ENCODE measurements at places on chromosomes 2 and 18. TPM values are rescaled to one million over a fixed set of nuclear protein-coding genes. Genes with fewer than 3 reads are reported as not detected.

DNA sequence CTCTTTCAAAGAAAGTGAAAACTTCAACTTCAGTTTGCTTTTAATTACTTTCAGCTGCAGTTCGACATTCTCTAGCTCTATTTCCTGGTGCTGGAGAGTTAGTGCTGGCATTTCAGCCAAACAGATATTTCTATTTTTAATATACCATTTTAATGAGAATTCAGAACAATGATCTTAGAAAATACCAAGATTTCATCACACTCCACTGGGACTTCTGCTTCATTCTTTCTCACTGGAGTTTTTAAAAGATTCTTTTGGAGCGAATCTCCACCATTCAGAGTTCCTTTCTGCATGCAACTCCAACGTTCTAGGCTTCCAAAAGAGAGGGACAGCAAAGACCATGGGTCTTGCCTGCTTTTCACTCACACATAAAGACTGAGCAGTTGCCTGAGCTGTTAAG is 94.2 kb downstream of the CABLES1 start:
- H3K4me1 ChIP-seq = peaks cover 6% of the 10 kb centered on the region
- H3K27ac ChIP-seq = no peak overlapping the region
- H3K27me3 ChIP-seq = no peaks in the 10 kb centered on the region
- H3K36me3 ChIP-seq = no peaks in the 10 kb centered on the region
- no peak for DNase-seq
- H3K4me3 ChIP-seq = no peak overlapping the region

RAD51AP2 gene
- total RNA-seq = not detected

KRTCAP3 gene
- 1.6 TPM for total RNA-seq

DNA sequence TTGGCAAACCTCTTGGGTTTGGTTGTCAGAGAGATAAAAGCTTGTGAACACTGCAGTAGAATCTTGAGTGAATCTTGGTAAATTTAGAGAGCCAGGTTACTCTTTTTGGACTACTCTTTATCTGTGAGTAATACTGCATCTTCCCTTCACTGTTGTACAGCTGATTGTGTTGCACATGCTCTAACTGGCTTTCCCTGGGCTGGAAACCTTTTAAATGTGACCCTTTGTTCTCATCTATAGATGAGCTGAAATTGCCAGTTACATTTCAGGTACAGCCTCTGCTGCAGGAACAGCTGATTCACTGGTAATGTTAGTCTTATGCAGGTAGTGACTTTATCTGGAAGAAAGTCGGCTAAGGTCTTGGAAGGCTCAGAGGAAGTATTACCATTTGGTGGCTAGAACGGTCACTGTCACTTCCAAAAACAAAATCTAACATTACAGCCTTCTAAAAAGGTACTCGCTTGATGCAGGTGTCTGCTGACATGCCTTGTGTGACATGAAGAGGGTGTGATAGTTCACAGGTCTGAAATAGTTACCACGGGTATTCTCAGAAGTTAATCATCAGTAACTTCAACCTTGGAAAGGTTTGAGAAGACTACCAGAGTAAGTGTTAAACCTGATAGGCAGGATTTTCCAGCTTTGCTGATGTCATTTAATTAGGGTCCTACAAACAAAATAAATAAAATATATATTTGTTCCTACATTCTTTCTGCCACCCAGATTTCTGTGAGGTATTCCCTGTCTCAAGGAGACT is 851.1 kb downstream of the SLC4A3 start:
- no peaks in the 10 kb centered on the region for H3K4me1 ChIP-seq
- H3K4me3 ChIP-seq = no peak overlapping the region
- H3K27me3 ChIP-seq = no peaks in the 10 kb centered on the region
- no peaks in the 10 kb centered on the region for H3K36me3 ChIP-seq
- no peak for DNase-seq

DNA sequence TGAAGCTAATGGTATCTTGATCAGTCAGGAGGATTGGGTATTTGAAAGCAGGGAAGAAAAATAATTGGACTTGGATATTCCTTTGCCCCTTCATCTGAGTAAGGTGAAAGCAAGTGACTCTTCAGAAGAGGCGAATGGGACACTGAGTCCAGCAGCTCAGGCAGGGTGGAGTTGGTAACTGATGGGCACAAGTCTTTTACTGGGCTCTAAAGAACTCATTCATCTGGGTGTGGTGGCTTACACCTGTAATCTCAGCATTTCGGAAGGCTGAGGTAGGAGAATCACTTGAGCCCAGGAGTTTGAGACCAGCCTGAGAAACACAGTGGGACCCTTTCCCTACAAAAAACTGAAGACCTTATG is 11.2 kb downstream of the CFLAR start:
- H3K36me3 ChIP-seq = peaks cover 6% of the 10 kb centered on the region
- DNase-seq = no peak
- H3K4me3 ChIP-seq = no peak overlapping the region
- H3K4me1 ChIP-seq = peaks cover 78% of the 10 kb centered on the region

DNA sequence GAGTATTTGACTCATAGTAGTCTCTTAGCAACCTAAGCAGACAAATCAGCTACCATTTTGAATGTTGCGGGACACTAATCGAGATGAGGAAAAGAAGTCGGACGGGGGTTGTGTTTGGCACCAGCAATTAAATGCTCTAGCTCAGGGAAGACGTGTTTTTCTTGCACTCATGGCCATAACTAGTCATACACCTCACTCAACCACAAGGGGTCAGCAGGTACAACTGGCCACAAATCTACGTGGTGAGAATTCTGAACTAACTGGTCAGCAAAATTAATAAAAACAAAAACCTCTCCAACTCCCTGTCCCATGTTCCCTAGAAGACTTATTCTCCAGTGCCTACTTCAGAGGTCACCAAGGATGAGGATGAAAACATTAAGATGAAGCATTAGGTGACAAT is 1467.8 kb downstream of the DPP10 start:
- no peak overlapping the region for H3K4me3 ChIP-seq
- no peaks in the 10 kb centered on the region for H3K36me3 ChIP-seq
- H3K4me1 ChIP-seq = no peaks in the 10 kb centered on the region

GRCh38 chr2:54579682-54580620 is 123.8 kb downstream of the SPTBN1 start:
- H3K27ac ChIP-seq = peak overlapping the region; percentile 78
- no peaks in the 10 kb centered on the region for H3K27me3 ChIP-seq
- peaks cover 42% of the 10 kb centered on the region for H3K4me1 ChIP-seq
- H3K4me3 ChIP-seq = no peak overlapping the region

GRCh38 chr2:71380665-71381064 is 49.1 kb downstream of the ZNF638 start:
- no peaks in the 10 kb centered on the region for H3K4me1 ChIP-seq
- DNase-seq = no peak
- no peak overlapping the region for H3K4me3 ChIP-seq
- H3K36me3 ChIP-seq = peaks cover 54% of the 10 kb centered on the region

DNA sequence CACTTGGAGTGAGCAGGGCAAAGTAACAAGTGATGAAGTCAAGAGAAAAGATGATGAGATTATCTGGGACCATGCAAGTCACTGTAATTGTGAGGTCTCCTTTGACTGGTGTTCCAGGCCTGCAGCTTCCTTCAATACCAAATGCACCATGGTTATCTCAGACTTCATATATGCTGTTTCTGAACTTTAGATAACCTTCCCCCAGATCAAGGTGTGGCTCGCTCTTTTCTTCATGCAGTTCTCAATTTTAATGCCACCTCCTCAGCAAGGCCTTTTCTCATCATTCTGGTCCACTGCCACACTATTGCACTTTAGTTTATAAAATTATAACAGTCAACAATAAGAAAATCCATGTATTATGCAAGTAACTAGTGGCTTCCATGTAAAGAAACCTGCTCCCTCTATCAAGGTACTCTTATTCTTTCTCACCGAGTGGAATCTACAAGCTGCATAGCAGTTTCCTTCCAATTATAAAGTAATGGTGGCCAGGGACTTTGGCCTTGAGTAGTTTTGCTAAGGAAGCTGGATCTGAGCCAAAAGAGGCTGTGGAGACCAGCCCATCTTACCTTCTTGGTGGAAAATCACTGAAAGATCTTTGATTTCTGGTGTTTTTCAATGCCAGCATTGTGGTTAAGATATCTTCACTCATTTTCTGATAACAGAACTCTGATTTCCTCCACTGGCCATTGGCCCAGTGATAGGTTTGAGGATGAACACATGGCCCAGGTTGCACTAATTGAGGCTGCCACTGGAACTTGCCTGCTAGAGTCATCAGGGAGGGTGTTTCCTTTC is 113.6 kb downstream of the KCNE4 start:
- no peaks in the 10 kb centered on the region for H3K27me3 ChIP-seq
- H3K36me3 ChIP-seq = no peaks in the 10 kb centered on the region

DNA sequence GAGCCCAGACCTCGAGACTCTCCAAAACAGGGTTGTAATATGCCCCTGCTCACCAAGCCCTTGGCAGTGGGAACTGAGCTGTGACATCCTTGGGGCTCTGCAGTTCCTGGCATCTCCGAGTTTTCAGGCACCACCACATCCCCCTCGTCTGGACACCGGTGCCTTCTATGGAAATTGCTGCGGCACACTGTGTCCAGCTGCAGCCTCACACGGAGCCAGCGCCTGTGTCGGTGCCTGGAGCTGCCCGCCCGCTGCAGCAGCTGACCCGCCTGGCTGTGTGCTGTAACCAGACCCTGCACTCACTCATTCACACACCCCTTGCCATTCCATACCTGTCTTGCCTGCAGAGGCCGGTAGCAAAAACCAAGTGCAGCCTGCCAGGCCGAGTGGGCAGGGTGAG is 11.8 kb downstream of the IWS1 start:
- no peaks in the 10 kb centered on the region for H3K4me1 ChIP-seq
- H3K36me3 ChIP-seq = peaks cover 33% of the 10 kb centered on the region
- DNase-seq = no peak
- no peaks in the 10 kb centered on the region for H3K27me3 ChIP-seq

KIF3C gene
- total RNA-seq = 3.1 TPM

DNA sequence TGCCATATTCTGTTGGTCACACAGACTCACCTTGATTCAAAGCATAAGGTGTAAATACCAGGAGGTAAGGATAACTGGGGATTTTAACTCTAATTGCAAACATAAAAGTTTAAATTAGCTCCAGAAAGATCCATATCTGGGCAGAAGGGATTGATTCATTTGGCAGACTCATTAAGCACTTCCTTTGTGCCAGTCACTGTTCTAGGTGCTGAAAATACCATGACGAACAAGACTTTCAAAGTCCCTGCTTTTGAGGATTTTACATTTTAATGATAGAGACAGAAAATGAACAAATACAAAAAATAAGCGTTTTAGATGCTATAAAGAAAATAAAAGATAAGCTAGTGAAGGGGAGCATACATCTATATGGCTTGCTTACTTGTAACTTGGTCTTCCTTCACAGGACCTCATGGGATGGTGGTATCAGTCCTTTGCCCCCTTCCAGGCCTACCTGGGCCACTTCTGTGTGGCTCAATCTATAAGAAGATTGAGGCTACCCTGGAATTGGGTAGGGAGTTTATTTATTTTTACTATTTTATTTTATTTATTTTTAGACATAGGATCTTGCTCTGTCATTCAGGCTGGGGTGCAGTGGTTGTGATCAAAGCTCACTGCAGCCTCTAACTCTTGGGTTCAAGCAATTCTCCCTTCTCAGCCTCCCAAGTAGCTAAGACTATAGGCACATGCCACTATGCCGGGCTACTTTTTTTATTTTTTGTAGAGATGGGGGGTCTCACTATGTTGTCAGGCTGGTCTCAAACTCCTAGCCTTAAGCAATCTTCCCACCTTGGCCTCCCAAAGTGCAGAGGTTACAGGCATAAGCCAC is 212.8 kb downstream of the MYCN start:
- H3K36me3 ChIP-seq = no peaks in the 10 kb centered on the region
- no peak overlapping the region for H3K27ac ChIP-seq
- no peak for DNase-seq
- H3K4me3 ChIP-seq = no peak overlapping the region
- H3K4me1 ChIP-seq = no peaks in the 10 kb centered on the region

GRCh38 chr2:220279840-220280239 is 652.4 kb downstream of the SLC4A3 start:
- no peaks in the 10 kb centered on the region for H3K27me3 ChIP-seq
- DNase-seq = no peak
- no peaks in the 10 kb centered on the region for H3K4me1 ChIP-seq
- H3K36me3 ChIP-seq = no peaks in the 10 kb centered on the region
- no peak overlapping the region for H3K27ac ChIP-seq

PTH2R gene
- total RNA-seq = 0.38 TPM

GRCh38 chr2:96584017-96584416 is 47.5 kb downstream of the ARID5A start:
- H3K27me3 ChIP-seq = no peaks in the 10 kb centered on the region
- H3K27ac ChIP-seq = no peak overlapping the region
- H3K4me1 ChIP-seq = no peaks in the 10 kb centered on the region
- no peak overlapping the region for H3K4me3 ChIP-seq
- DNase-seq = no peak
- H3K36me3 ChIP-seq = no peaks in the 10 kb centered on the region

CYP27C1 gene
- 0.05 TPM for total RNA-seq

GRCh38 chr18:79568543-79569205 is 110.9 kb upstream of the CTDP1 start:
- no peak overlapping the region for H3K4me3 ChIP-seq
- no peaks in the 10 kb centered on the region for H3K27me3 ChIP-seq
- H3K36me3 ChIP-seq = no peaks in the 10 kb centered on the region
- H3K27ac ChIP-seq = no peak overlapping the region
- H3K4me1 ChIP-seq = no peaks in the 10 kb centered on the region
- DNase-seq = no peak

GRCh38 chr2:82811946-82812345 is 1647.1 kb downstream of the SUCLG1 start:
- H3K4me1 ChIP-seq = no peaks in the 10 kb centered on the region
- no peaks in the 10 kb centered on the region for H3K27me3 ChIP-seq
- H3K27ac ChIP-seq = no peak overlapping the region
- no peak for DNase-seq
- H3K36me3 ChIP-seq = no peaks in the 10 kb centered on the region

TEX44 gene
- total RNA-seq = not detected

TRABD2A gene
- total RNA-seq = 1.6 TPM

SRBD1 gene
- total RNA-seq = 22.4 TPM

RGPD3 gene
- 3.9 TPM for total RNA-seq

- H3K27ac ChIP-seq = no peak overlapping the region
- H3K4me1 ChIP-seq = no peaks in the 10 kb centered on the region
- peaks cover 11% of the 10 kb centered on the region for H3K36me3 ChIP-seq
- no peak overlapping the region for H3K4me3 ChIP-seq
- DNase-seq = no peak
- H3K27me3 ChIP-seq = no peaks in the 10 kb centered on the region
Observed at GRCh38 chr2:9905413-9905812, 46.1 kb upstream of the GRHL1 start.

SERPINB8 gene
- total RNA-seq = 7.0 TPM

LGALSL gene
- total RNA-seq = 1.7 TPM

- H3K27ac ChIP-seq = no peak overlapping the region
- H3K36me3 ChIP-seq = no peaks in the 10 kb centered on the region
- DNase-seq = no peak
- H3K4me3 ChIP-seq = no peak overlapping the region
Observed at GRCh38 chr2:102336502-102336945, 19.1 kb upstream of the IL18R1 start.

Measured in thymus (tissue), 14 donors.